ENCODE measurements at places on chromosomes 7 and 10.

DNA sequence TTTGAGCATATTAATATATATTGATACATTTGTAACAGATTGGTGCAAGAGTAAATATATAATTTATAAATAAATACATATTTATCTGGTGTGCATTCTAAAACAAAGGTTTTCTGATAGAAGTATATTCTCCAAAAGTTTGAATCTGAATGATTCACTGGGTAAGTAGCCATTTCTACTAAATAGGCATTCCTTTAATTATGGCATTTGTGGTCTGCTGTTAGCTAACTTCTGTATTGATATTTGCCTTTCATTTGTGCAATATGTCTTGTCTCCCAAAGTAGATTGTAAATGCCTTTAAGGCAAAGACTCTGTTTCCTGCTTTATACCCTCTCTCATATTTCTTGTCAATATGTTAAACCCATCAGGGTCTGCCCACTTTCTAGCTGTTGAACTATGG is 11.1 kb upstream of the ARID5B start:
- DNase-seq, result peak; percentile 59

DNA sequence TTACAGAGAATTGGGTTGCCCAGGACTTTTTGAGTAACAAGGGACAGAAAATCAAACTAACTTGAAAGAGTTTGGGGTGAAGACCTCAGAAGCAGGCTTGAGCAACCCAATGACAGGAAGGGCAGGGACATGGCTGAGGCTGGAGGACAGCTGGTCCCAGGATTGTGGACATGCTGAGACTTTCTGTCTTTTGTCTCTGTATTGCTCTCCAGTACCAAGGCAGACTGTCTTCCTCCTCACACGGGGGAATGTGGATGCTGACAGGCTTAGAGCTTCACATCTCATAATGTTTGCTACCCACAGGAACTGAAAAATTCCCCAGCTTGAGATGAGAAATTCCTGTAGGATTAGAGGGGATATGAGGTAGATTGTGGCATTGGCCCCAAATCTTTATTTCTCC is 229.6 kb downstream of the PHF14 start:
- no peak for DNase-seq

DNA sequence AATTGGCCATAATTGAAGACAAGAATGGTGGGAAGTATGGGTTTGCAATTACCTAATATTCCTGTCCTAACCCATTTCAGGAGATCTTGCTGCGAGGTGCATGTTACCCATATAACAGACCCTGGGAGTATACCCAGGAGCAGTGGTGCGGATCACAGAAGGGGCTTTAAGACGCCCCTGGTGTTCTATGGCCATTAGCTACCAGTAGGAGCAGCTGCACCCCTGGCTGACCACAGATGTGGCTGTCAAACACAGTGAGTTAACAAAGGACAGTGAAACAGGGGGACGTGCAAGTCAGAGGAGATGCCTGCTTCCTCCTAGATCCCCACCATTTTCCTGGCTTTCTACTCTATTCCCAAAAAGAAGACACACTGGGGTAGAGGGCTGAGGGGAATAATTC is 25.2 kb downstream of the AOC1 start:
- no peak for DNase-seq

DNA sequence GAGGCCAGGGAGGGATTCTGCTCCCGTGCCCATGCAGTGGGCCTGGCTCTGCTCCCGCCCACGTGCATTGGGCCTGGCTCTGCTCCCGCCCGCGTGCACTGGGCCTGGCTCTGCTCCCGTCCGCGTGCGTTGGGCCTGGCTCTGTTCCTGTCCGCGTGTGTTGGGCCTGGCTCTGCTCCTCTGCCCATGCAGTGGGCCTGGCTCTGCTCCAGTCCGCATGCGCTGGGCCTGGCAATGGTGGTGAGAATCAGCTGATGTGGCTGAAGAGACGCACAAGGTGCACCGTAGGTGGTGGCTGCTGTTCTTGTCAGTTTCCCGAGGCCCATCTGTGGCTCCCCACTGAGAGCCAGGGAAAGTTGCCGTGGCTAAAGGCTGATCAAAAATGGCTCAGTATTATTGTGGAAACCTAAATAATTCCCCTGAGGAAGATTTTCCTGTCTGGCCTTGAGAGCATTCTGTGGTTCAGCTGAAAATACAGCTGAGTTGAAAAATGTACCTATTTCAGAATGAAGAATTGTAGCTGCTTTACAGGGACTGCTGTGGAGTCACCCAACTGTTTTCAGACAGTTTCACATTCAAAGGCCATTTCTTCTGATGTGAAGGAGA is 572.4 kb downstream of the GLRX3 start:
- no peak for DNase-seq

DNA sequence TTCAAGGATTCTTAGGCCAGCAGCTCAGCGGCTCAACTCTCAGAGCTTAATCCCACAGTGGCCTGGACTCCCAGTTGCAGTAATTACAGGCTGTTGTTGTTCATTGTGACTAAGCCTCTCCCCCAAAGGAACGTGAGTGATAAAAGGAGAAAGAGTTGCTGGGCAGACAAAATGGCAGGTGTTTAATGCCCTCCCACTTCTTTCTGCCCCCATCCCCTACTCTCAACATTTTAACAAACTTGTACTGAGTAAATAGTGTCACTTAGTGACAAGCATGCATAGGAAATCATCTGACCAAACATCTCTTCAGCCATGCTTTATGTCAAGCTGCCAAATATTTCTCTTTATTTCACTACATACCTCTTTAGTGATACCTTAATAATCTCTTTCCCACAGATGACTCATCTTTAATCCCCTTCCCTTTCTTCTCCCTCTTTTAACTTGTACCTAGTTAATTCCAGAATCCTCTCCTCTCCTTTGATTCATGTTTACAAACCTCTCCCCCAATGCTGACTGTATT is 12.4 kb upstream of the MTERF1 start:
- DNase-seq, result peak; percentile 22

- DNase-seq, result no peak
These were observed 7.1 kb downstream of the NEBL start for GRCh38 chr10:20890009-20890408.

- DNase-seq, result no peak
These were observed 6.0 kb downstream of the ZMIZ1 start for GRCh38 chr10:79074732-79075131.

DNA sequence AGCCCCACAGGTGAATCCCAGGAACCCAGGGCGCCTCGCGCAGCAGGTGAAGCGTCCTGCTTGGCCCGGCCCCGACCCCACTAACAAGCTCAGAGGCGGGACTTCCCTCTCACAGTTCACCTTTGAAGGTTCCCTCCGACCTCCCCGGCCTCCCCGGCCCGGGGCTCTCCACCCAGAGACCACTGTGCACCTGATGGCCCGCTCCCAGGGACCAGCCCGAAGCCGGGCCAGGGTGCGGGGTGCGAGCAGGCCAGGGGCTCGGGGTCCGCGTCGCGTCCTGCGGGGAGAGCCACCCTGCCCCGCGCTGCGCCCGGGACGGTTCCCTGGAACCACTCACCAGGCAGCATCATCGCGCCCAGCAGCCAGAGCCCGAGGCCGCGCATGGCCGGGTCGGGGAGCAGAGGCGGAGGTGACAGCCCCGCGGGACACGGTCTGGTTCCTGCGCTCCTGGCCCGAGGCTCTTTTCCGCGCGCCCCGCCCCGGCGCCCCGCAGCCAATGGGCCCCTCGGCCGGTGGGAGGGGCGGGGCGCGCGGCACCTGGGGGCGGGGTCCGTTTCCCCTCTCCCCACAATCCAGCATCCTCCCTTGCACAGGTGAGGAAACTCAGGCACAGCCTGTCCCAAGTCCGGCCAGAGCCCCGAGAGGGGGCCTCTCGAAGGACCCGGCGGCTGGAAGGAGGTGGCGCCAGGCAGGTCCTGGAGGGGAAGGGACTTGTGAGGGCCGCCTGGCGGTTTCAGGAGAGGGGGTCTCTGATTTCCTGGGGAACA is at the start of gene ADAM8:
Gene ADAM8 (minus strand): TSS at position 434 of the 767 bp plus-strand sequence. CDS start 51 bp downstream, at position 383.
- DNase-seq, result no peak

GRCh38 chr7:144936314-144936713 is 100.5 kb upstream of the TPK1 start:
- no peak for DNase-seq

DNA sequence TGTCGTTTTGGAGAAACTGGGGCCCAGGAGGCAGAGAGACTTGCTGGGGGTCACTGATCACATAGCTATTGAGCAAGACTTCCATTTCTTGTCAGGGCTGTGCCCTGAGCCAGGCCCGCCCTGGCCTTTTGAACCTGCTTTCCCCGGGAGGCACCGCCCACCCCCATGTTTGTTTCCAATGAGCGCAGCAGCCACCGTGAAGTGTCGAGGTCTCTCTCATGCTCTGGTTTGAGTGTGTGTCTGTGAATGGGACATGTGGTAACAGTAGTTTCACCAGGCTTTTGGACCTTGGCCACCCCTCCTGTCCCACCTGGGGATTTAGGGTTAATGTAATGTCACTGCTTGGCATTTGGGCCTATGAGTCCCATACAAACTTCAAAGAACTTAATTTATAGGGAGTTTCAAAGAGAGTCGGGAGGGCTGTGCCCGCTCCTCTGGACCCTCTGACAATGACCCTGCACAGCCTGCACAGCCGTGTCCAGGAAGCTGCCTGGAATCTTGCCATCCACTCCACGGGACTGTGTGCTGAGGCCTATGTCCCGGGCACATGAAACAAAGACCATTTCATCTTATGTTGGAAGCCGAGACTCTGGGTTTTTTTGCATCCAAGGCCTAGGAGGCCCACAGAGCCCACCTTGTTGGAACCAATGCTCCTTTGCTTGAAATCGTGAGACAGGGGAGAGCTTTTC is 6.3 kb downstream of the PRF1 start:
- no peak for DNase-seq

DNA sequence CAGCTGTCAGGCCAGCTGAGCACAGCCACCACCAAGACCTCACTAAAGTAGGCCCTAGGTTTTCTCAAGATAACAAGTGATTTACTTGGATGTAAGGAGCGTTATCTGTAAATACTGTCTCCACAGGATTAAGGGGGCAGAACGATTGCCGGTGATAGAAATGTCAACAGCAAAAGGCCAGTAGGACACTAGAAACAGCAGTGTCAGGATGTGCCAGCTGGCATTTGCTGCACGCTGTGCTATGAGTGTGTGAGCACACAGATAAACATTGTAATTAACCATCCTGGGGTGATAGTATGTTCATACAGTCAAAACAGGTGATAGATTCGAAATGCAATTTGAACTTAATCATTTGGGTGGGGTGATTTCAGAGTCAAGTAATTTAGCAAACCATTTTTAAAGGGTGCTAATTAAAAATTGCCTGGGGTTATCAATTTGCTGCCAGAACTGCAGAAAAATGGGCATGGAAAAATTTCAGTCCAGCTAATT is 36.3 kb upstream of the NOBOX start:
- DNase-seq, result no peak

- DNase-seq, result peak; percentile 25
These were observed 830 bp downstream of the MET start for GRCh38 chr7:116672596-116673456.

DNA sequence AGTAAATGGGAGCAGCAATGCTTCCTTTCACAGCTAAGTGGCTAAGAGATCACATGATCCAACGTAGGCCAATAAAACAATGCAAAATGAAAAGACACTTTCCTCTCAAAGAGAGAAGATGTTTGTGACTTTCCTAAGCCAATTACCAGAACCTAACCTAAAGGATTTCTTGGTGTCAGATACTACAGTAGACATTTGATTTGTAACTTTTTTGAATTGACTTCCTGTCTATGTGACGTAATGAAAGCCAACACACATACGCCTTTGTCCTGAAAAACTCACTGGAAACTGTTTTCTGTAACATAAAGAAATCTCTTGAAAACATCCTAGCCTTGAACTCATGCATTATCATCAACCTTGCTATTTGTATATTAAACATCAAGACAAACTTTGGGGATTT is 417.1 kb downstream of the GPAM start:
- DNase-seq, result no peak

DNA sequence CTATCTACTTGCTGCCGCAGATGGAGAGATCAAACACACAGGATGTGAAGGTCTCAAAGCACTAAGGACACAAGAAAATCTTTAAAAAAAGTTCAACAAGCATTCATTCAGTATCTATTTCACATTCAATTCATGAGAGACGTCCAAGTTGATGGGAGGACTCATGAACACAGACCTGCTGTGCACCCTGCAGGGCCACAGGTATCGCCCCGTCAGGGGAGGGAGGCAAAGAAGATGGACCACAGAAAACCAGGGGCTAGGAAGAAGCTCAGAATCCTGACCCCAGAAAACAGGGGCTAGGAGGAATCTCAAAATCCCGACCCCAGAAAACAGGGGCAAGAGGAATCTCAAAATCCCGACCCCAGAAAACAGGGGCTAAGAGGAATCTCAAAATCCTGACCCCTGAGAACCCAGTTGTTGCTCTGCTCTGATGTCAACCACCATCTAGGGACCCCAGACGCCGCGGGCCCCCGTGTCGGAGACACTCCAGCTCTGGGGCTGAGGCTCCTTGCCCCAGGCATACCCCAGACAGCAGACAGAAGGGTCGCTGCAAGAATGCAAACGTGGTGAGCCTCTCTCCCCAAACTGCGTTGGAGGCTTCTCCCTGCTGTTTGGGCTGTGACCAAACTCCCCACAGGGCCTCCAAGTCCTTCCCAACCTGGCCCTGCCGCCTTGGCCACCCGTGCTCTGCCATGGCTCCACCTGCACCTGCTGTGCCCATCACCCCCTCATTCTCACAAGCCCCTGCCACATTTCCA is 197.6 kb downstream of the DIP2C start:
- DNase-seq, result no peak

DNA sequence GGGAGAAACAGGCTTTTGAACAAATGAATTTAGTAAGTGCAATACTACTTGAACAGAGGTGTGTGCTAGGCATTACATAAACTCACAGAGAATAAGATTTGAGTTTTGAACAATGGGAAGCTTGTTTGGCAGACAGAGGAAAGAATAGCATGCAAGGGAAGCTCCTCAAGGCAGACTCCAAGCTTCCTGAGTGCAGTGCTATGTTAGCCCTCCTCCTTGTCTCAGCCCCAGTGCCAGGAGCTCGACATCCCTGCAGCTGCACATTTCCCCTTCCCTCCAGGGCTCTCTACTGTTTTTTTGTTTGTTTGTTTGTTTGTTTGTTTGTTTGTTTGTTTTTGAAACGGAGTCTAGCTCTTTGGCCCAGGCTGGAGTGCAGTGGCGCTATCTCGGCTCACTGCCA is 237.5 kb downstream of the IPMK start:
- DNase-seq, result no peak
